ENCODE measurements at places on chromosomes 2 and 18.

DNA sequence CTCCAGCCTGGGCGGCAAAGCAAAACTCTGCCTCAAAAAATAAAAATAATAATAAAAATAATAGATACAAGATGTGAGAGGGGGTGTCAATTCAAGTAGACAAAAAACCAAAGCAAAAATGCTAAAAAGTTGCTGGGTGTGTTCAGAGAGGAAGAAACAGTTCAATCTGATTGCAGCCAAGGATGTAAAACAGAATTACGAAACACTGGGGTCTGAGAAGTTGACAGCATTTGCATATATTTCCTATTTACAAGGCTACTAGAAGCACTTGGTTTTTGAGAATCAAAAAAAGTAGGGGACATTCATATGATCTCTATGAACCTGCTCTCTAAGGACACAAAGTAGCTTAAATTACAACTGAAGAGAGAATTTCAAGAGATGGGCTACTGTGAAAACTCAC lies 7.6 kb downstream of the TRIP12 start:
- peak; percentile 63 for DNase-seq

GRCh38 chr18:79323471-79323870 lies 72.3 kb upstream of the NFATC1 start:
- DNase-seq: no peak

- no peak for DNase-seq
Observed at GRCh38 chr2:189116087-189116486, 63.5 kb downstream of the COL5A2 start.

GRCh38 chr2:32947484-32948143 lies 861 bp downstream of the LTBP1 start:
- DNase-seq: no peak

DNA sequence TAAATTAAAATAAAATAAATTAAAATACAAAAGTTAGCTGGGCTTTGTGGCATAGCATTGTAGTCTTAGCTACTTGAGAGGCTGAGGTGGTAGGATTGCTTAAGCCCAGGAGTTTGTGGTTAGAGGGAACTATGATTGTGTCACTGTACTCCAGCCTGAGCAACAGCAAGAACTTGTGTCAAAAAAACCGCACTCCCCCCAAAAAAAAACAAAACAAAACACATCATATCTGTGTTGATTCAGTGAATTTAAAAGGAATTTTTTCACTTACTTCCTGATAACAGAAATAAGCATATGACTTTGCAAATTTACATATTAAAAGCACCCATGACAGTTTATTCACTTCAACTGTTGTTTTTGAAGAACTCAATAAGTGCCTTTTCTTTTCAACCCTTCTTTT lies 68.1 kb upstream of the PELI1 start:
- peak; percentile 95 for DNase-seq

DNA sequence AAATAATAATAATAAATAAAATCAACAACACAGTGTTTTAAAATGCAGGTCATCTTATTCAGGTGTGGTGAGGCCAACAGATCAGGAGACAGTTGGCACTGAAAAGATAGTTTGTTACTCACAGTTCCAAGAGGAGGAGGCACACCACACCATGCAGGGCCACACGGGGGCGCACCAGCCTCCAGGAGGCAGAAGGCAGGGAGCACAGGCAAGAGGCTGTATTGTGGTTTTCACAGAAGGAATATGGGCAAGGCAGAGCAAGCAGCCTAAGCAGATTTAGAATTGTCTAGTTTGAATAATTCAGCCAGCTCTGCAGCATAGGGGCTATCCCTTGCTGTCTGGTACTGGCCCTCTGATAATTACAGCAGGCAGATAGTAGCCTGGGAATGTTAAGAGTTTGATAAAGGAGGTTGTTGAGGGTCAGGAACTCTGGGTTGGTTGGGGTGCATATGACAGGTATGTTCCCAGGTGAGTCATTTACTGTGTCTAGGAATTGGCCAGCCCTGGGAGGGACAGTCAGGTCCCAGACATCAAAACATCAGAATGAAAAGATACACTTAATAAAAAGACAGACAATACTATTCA lies 31.3 kb downstream of the KIAA2012 start:
- DNase-seq: peak; percentile 57

DNA sequence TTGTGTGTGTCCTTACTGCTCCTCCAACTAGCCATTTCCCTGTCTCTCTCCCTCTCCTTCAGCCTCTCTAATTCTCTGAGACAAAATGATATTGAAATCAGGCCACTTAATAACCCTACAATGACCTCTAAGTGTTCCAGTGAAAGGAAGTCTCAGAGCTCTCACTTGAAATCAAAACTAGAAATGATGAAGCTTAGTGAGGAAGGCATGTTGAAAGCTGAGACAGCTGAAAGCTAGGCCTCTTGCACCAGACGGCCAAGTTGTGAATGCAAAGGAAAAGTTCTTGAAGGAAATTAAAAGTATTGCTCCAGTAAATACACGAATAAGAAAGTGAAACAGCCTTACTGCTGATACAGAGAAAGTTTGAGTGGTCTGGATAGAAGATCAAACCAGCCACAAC lies 72.9 kb downstream of the PRKCE start:
- DNase-seq: peak; percentile 69

GRCh38 chr2:100393362-100393761 lies 24.1 kb downstream of the CHST10 start:
- no peak for DNase-seq

GRCh38 chr2:169761970-169762292 lies 28.3 kb downstream of the KLHL23 start:
- DNase-seq: no peak

DNA sequence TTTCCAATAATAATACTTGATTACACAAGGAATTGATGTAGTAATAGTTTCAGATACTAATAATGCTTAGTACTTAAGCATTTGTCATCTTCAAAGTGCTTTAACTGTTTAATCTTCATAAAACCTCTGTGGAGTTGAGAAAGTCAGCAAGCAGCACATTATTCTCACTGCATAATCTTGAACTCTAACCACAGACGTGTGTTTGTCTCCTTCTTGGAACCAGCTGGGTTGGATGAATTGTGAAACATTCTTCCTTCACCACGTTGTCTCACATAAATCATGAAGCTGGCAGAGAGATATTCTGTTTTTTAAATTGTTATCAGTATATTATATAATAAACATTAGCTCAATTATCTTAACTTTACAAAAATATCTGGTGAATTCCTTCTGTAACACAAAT lies 55.1 kb upstream of the LDAH start:
- no peak for DNase-seq

DNA sequence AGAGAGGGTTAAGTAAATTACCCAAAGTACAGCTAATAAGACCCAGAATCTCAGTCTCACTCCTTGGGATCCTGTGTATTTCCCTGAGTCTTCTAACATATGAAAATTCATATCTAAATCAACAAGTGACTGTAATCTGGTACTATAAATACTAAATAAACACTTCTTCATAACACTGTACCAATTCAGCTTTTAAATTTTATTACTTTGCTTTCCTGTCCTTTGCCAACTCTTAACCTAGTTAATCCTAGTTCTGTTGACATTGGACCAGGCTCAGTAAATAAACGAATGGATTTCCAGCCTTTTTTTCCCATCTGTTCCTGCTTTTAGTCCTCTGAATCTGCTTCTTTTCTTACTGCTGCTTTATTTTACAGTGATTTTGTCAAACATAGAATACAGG lies 13.8 kb downstream of the MRPL35 start:
- no peak for DNase-seq

- no peak for DNase-seq
Observed at GRCh38 chr2:33377048-33377447, 99.4 kb upstream of the RASGRP3 start.

DNA sequence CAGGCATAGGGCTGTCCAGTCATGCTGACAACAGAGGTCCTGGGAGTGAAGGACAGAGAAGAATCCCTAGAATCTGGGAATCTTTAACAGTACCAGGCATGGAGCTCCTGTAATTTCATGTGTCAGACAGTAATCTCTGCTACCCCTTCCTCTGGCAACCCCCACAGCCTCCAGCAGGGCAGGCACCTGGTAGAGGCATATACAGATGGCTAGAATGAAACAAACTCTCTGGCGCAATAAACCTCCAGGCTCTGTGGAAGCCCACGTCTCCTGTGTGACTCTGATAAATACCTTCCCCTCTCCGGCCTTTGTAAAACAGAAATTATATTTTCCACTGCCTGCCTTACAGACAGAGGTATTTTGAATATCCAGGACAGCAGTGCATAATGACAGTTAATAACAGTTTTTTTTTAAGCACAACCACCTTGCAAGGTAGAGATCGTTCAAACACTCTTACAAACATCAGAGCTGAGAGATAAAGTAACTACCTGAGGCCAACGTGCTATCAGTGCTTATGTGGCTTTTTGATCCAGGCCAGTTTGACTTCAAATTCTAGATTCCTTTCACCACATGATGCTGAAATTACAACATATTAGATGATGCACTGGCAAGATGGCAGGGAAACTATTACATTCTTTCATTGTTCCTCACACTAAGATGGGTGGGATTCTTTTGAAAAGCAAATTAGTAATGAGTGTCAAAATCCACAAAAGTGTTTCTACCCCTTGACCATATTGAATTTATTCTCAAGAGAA lies 47.7 kb upstream of the TMEM247 start:
- no peak for DNase-seq

- DNase-seq: no peak
Observed at GRCh38 chr18:11136241-11136640, 13.1 kb downstream of the PIEZO2 start.

All from inflammatory macrophage treated with lipopolysaccharide for 1 hour (primary cell).